ENCODE measurements at places on chromosomes 11 and 22. TPM values are rescaled to one million over a fixed set of nuclear protein-coding genes. Genes with fewer than 3 reads are reported as not detected.

Gene XNDC1N
- 3.5 TPM for total RNA-seq

Gene CARD16
- total RNA-seq: 11.5 TPM

Gene C11orf91
- not detected for total RNA-seq

Gene KCNK4
- not detected for total RNA-seq

Gene LDHAL6A
- not detected for total RNA-seq

Gene LRP4
- 4.7 TPM for total RNA-seq

Gene ADAMTS8
- not detected for total RNA-seq

Gene SEPTIN5
- 18.4 TPM for total RNA-seq

Gene OR51B5
- total RNA-seq: not detected

Gene USH1C
- total RNA-seq: not detected

Gene TMA7B
- total RNA-seq: not detected

Gene INPP5J
- under 0.01 TPM for total RNA-seq

Gene OTOG
- not detected for total RNA-seq

All from fibroblast of the aortic adventitia (primary cell).